ENCODE measurements at places on chromosomes 4 and X.

DNA sequence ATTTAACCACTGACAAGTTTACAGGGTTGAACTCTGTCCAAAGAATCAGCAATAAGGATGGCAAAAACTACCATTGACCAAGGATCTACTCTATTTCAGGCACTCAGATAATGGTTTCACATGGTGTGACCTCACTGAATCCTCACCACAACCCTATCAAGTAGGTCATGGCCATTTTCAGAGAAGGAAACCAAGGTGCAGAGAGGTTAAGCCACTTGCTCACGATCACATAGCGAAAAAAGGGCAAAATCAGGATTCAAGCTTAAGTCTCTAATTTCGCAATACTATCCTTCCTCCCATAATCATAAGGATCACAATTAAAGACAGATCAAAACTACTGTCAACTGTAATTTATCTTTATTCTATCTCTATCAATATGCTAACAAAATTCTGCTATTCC is 191.0 kb upstream of the AFF2 start:
- no peak for DNase-seq

GRCh38 chrX:111090458-111090857 is 5.5 kb upstream of the PAK3 start:
- DNase-seq = no peak

DNA sequence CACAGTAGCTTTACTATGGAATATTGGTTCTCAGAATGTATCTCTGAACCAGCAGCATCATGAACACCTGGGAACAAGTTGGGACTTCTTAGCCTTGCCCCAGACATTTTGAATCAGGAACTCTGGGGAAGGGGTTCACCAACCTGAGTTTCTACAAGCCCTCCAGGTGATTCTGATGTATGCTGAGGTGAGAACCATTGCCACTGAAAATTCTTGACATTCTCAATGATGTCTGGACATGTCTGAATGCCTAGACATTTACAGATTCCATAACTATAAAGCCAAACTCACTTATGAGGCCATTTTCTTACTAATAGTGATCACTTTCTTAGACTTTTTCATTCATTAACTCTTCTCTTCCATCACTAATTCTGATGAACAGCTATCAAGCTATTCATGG is 389.4 kb upstream of the FTHL17 start:
- no peak for DNase-seq

DNA sequence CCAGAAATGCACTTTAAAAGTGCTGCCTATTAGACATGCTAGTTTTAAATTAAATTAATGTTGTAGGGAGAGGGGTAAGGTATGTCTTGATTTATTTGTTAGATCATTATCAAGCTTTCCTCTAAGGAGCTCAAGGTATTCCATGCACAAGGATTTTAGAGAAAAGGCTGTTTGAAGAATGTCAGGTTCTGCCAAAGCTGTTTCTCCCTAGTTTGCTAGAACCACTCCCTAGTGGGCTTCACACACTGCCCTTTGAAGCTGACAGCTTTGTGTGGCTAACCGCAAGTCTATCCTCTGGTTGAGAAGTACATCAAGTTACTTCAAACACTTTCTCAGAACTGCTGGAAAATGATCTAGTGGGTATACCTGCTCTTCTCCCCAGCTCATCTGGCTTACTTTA is 32.3 kb downstream of the RASL11B start:
- no peak for DNase-seq

GRCh38 chr4:87122252-87122651 is 98.2 kb downstream of the KLHL8 start:
- no peak for DNase-seq

DNA sequence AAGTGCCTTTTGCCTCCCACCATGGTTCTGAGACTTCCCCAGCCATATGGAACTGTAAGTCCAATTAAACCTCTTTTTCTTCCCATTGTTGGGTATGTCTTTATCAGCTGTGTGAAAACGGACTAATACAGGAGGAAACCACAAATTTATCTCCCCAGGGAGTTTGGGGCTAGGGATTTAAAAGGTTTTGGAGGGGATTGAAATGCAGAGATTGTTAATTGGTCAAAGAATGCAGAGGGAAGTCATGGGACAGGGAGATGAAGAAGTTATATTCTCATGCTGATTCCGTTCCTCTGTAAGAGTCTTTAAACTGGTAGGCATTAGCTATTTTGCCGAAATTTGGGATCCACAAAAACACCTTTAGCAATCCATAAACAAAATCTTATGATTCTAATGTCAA is 57.9 kb downstream of the TKTL2 start:
- DNase-seq = no peak

- DNase-seq = no peak
Measured at GRCh38 chr4:118814891-118815290, 21.0 kb downstream of the SEC24D start.

- no peak for DNase-seq
Measured at GRCh38 chr4:121697564-121697963, 784 bp upstream of the ANXA5 start.

DNA sequence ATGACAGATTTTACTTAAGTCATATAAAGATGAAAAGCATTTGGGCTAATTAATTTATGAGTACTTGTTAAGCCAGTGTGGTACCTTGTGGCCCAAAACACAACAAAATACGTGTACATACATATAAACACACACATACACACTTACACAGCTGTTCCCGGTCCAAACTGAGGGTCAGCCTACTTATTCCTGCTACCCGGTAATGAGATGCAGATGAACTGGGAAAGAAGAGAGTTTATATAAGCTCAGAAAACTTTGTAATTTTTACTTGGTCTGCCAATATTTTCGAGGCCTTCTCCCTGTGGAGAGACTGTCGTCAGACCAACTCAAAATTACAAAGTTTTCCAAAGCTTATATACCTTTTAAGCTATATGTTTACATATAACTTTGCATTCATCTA is 25.8 kb upstream of the PBDC1 start:
- DNase-seq = no peak

- DNase-seq = peak; percentile 47
Measured at GRCh38 chrX:131068945-131069719, 11.0 kb downstream of the ARHGAP36 start.

GRCh38 chrX:73964579-73964978 is 339.4 kb upstream of the ZCCHC13 start:
- no peak for DNase-seq

GRCh38 chr4:4422856-4423499 is 36.1 kb downstream of the NSG1 start:
- no peak for DNase-seq

DNA sequence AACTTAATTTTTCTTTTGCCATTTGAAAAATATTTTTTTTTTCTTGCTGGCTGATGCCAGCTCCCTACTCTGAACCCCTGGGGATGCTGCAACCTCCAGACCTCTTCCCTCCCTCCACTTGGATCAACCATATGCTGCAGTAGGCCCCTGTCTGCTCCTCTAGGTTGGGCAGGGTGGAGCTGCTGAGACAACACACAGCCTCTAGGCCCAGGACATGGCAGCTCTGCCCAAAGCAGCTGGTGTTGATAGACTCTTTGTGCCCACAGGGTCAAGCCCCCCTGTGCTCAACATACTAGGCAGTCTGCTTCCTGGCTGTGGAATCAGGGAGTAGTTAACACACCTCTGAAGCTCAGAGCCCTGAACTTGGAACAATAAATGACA is 19.9 kb upstream of the CLNK start:
- no peak for DNase-seq

GRCh38 chrX:130772105-130772775 is 130.8 kb downstream of the ENOX2 start:
- DNase-seq = peak; percentile 31

- no peak for DNase-seq
Measured at GRCh38 chr4:87092389-87093141, 127.9 kb downstream of the KLHL8 start.

DNA sequence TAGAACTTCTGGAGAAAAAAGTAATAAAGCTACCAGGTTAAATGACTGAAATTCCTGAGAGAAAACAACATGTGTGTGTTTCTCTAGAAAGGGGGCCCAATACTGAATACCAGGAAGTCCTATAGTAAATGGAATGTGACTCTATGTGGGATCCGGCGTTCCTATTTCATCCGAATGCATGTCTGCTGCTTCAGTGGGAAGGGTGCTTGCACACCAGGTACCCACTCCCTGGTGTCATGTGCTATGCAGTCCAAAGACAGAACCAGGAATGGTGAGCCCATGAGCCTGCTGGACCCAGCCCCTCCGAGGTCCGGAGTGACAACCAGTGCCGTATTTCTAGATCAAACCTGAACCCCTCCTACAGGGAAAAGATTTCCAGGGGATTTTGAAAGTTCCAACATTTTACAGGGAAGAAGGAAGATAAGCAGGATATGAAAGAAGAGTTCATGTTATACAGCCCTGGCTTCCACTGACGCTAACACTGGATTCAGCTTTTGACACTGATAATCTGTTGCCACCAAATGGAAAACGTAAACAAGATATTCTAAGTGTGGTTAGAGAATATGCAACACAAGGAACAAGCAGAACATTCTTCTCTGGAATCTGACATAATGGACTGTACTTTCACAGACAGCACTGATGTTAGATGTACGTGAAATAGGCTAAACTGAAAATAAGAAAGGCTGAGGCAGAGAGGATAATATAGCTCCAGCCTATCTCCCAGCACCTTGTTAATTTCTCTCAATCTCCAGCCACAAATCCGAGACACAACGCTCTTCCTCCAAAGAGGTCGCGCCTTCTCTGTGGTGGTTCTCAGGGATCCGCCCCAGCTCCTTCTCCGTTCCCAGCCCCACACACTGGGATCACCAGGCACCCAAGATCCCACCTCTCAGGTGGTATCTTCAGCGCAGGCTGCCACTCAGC is 725 bp upstream of the CXCL1 start:
- no peak for DNase-seq

GRCh38 chr4:73139991-73140390 is 70.5 kb upstream of the COX18 start:
- no peak for DNase-seq

DNA sequence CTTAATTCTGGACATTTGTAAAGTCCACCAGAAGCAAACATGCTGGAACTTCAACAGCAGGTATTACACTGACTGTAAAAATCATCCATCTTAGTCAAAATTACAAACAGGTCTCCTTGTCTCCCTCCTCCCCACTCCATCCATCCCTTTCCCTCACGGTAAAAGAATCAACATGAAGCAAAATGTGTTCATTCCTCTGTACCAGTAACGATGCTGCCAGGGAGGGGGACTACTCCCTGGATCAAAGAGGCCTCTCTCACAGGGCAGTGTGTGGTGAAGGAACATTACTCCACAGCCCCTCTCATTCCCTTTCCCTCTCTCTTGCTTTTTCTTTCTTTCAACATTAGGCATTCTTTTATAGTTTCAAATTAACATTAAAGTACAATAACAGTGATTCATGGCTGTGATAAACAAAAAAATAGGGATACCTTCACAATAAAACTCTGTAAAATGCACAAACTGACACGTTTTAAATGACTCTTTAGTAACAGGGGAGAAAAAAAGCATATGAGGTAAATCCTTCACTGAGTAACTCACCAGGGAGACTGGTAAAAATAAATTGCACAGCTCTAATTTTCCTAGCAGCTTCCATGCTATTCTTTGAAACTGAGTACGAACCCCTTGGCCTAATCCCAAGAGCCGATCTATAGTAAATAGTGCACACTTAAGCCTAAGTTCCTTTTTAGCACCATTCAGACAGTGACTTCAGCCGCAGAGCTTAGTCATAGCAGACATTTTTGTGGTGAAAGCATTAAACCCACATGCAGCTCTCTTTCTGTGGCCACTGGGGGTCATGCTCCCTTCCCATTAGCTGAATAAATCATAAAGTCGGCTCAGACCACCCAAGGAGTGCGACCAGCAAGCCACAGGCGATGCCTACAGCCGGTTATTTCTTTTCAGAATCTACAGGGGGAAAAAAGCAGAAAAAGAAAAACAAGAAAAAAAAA is 215.6 kb upstream of the GYPA start:
- no peak for DNase-seq

DNA sequence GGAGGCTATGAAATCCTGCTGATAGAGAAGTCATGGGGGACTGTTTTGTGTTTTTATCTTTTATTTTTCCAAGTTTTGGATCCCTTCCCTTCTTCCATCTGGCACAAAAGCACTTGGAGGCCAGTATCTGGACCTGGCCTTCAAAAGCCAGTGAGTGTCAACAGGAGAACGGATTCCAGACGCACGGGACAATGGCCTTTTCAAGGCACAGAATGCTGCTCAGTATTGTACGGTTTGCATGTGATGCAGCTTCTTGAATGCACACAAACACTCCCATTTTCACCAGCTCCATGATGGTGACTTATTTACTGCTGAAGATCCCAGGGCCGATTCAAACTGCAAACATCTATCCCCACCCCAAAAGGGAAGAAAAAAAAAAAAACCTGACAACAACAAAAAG is 145.4 kb downstream of the CPEB2 start:
- DNase-seq = no peak

DNA sequence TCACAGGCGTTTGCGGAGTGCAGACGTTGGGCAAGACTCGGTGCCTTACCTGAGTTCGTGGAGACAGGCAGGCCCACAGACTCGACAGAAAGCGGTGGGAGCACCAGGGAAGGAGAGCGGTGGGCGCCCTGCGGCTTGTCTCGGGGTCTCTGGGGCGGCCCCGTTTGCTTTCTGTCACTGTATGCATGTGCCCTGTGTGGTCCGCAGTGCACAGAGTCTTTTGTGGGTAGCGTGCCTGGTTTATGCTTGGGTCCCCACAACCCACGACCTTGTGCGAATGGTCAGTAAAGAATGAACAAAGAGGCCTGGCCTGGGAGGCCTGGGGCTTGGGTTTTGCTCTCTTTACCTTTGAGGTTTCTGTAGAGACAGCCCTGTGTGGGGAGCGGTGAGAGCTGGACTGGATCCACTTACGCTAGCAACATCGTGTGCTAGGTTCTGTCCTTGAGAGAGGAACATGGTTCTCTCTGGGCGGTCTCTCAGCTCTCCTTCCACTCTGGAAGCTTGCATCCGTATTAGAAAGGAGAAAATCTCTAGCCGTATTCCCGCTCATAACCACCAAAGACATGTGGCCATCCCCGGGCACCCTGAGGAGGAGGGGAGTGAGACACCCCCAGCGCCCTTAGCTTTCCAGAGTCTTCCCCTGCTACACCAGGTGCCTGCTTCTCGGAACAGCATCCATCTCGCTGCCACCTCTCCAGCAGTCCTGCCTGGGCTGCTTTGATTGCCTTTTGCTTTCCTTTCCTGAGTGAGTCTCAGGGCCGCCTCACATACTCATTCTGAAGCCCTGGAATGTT is 1.2 kb downstream of the TADA2B start:
- no peak for DNase-seq

All from NCI-H2081 (cell line).